ENCODE measurements at places on chromosomes 7 and 10. TPM values are rescaled to one million over a fixed set of nuclear protein-coding genes. Genes with fewer than 3 reads are reported as not detected.

DNA sequence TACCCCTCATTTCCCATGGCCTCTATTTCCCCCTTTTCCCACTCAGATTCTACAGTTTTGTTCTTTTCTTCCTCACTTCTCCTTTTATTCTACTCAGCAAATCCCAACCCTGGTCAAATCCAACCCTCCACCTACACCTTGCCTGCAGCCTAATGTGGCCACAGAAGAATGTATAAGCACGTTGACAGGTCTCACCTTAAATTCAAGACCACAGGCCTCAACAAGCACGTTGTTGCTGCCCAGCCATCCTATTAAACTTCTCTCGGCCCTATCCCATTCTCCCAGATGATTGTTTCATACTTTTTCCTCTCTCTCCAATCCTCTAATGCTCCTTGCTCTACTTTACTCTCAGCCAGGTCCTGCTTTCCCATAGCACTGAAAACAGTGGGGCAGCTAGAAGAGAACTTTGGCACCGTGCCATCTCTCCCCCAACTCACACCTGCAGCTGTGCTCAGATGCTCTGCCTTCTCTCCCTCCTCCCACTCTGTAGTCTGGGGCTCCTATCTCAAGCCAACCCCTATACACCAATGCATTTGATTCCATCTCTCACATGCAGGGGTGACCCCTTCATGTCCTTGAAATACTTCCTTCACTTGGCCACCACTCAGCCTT lies 6.8 kb upstream of the EIF3A start:
- no peak for DNase-seq

DNA sequence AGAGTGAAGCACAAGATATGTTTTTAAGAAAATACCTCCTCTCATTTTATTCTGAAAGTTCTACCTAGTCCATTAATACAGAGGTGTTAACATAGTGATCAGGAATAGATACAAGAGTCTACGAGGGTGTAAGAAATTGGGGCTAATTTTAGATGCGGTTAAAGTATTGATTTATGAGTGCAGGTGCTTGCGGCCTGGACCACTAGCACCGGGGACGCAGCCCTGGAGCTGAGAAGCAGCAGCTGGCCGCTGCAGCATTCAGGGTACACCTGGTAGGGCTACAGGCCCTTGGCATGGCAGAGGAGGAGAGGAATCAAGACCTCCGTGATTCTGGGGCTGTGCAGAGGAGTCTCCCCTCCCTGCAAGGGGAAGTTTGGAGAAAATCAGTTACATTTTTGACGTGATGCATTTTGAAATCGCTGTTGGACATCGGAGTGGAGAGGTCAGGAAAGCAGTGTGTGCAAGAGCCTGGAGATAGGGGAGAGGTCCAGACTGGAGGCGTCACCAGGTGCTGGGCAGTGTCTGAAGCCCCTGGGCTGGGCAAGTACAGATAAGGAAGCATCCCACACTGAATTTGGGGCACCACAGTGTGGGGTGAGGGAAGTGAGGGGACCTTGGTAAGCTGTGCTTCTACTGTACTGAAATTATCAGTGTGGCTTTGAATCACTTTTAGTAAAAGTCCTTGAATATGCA lies 112.3 kb downstream of the VWC2 start:
- DNase-seq, result no peak

DNA sequence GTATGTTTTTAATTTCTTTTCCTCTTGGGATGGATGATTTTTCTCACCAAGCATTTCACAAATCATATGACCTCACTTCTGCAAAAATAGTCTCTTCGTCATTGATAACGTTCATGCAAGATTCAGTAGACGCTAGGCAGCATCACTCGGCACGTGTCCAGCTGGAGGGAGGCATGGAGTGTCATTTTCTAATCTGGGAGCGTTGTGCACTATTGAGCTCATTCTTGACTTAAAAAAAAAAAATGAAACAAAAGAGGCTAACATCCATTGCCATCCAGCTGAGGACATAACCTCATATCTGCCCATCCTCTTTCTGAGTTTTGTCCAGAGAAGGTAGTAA lies 56.2 kb downstream of the COL17A1 start:
- DNase-seq, result no peak

DNA sequence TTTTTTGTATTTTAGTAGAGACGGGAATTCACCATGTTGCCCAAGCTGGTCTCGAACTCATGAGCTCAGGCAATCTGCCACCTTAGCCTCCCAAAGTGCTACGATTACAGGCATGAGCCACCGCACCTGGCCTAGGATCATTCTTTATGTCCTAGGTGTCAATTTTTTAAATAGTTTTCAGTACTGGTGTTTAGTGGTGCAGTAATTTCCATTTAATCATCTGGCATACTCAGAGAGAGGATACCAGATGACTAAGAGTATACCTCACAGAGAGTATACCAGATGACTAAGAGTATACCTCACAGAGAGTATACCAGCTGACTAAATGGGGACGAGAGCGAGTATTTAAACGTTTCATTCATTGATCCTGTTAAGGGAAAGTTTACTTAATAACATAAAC lies 37.3 kb upstream of the TMEM248 start:
- DNase-seq, result no peak

The LRIT1 gene
- total RNA-seq, result not detected

DNA sequence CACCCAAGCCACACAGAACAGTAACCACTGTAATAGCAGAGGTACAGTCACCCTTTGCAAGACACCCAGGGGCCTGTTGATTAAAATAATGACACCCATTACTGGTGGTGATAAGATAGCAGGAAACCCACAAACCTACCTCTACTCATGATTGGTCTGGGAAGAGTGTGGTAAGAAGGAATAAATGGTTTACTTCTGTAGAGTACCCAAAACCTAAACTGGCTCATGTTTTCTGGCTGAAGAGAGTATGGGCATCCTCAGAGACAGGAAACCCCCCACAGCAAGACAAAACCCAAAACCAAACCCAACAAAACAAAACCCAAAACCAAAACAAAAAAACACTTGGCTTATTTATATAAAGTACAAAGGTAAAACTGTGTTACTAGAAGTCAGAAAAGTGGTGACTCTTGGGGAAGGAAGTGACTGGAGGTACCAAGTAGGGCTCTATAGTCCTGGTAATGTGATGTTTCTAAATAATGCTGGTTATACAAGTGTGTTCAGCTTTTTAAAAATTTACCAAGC lies 15.5 kb upstream of the DNAJB12 start:
- no peak for DNase-seq

DNA sequence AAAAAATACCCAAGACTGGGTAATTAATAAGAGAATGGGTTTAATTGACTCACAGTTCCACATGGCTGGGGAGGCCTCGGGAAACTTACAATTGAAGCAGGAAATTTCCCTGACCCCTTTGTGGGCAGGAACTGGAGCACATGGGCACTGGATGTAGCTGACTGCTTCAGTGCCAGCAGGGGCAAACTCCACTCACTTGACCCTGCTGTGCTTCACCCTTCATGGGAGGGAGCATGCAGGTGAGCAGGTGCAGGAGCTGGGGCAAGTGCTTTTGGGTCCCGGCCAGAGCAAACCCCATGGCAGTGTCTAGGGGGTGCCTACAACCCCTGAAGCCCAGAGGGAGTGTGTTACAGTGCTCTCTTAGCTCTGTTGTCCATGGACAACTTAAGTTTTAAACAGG lies 132.6 kb downstream of the AKR1D1 start:
- DNase-seq, result no peak

GRCh38 chr7:100968031-100968430 lies 1.3 kb upstream of the MUC12 start:
- no peak for DNase-seq

DNA sequence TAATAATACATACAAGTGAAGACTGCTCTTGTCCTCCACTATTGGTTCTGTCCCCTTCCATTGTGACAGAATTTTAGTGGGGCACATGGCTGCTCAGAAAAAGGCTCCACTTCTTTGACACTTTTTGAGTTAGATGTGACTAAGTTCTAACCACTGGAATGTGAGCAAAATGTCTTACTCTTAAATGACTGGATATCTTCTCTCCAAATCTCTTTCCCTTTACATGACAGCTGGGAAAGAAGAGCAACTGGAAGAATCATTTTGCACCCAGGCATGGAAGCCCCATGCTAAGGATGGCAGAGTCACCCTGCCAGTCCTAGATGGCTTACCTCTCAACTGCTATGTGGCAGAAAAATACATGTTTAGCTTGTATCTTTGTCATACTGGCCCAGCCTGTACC lies 97.7 kb downstream of the CACNA2D1 start:
- no peak for DNase-seq

The PDE6C gene
- total RNA-seq, result not detected

The PNLIPRP2 gene
- not detected for total RNA-seq

The GDF2 gene
- not detected for total RNA-seq

DNA sequence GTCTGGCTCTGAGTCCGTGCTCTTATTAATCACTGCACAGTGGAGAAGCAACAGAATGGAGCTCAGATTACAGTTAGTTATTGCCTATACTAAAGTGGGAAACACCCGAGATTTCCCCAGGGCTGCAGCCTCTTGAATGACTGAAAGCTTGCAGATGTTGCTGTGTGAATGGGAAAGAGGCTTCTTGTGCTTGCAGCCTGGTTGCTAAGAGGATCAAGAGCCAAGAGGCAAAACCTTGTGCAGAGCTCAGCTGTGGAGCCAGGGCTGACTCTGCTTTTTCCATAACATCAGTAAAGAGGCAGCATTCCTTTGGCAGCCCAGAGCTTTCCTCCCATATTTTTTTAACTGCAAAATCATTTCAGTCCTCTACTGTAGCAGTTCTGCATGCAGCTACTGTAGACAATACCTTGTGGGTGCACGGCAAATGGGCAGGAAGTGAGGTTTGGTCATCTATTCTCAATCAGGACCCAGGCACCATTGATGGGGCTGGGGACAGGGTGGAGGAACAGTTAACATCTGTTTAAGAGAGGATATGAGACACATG lies 86.5 kb downstream of the RALA start:
- DNase-seq, result no peak

The PLA2G12B gene
- not detected for total RNA-seq

DNA sequence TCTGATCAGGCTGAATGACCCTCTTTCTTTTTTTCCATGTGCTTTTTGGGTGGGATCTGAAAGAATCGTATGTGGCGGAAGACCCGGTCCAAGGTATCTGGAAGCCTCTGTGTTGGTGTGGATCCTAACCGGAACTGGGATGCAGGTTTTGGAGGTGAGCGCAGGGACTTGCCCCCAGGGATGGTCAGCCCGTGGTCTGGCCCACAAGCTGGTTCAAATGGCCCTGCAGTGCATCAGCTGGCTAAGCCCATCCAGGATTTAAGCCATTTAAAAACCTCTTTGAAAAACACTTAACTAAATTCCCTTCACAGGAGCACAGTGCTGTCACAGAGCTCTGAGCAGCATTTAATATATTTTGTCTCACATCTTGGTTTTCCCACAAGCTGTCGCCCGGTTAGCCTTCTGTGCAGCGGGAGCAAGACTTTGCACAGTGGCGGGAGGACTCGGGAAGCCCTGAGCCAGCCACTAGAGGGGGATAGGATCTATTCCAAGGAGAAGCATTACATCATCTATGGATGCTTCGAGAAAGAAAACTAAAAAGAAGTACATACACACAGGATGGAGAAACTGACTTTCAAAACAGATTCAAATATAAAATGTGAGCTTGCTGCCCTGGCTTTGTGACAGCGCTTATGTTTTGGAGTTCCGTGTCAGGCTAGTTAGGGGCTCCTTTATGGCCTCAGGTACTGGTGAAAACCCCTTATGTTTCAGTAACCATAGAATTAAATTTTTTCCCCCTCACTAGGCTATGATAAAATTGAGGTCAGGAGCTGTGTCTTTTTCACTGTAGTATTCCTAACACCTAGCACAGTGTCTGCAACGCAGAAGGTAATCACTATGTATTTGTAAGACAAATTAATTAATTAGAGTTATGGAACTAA lies 11.3 kb downstream of the CPA2 start:
- DNase-seq, result peak; percentile 43

The NUTM2E gene
- total RNA-seq, result not detected

The LDB3 gene
- total RNA-seq, result 0.17 TPM

The MYO3A gene
- total RNA-seq, result not detected

GRCh38 chr10:95756041-95756761 lies at the start of gene ENTPD1:
Gene ENTPD1, plus strand, starts transcription at chr10:95756163. Its CDS starts 77 bp downstream, at chr10:95756240.
- no peak for DNase-seq

DNA sequence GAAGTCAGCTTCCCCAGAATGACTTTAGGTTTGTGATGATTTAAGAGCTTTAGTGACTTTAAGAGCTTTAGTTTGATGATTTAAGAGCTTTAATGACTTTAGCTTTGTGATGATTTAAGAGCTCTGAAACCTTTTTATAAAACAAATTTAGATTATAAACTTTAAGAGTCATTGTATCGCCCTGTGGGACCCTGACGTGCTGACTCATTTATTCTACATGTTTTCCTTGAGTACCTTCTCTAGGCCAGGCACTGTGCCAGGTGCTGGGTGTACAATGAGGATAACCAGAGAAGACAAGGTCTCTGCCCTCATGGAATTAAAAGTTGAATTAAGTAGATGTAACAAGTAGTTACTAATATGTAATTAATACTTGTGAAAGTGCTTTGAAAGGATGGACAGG lies 45.4 kb downstream of the CNNM1 start:
- DNase-seq, result no peak

GRCh38 chr10:123891144-123892071 lies at the start of gene CPXM2:
Gene CPXM2, minus strand, starts transcription at chr10:123891807. Its CDS starts 148 bp downstream, at chr10:123891659.
- DNase-seq, result no peak

The BPGM gene
- total RNA-seq, result 21.4 TPM

GRCh38 chr10:132001238-132001972 lies 19.7 kb upstream of the BNIP3 start:
- DNase-seq, result peak; percentile 82

- no peak for DNase-seq
Observed at GRCh38 chr10:88873757-88874156, 6.3 kb upstream of the STAMBPL1 start.

The MSMB gene
- total RNA-seq, result not detected

DNA sequence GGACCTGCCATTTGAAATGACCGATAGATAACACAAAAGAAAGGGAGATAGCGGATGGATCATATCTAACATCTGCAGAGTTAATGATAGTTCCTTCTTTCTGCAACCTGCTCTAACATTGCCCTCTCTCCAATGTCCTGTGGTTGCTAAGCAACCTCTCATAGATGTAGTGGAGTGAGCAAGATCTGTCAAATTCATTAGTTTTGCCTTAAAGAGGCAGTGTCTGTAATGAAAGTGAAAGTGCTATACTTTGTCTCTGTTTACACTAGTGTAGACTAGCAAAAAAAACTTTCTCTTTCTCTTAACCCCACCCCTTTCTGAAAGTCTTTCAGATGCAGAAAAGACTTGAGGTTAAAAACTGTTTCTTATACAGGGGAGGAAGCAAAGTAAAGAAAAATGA lies 1196.9 kb downstream of the SORCS3 start:
- peak; percentile 17 for DNase-seq

The CPXM2 gene
- not detected for total RNA-seq

GRCh38 chr10:68230268-68230667 lies 1.6 kb downstream of the ATOH7 start:
- DNase-seq, result no peak
